Hematopoietic multipotent progenitor cell treated with erythropoietin and hydrocortisone succinate and interleukin-3 and kit ligand, for 6 days (in vitro differentiated cells): ENCODE measurements at places on chromosomes 12 and 14.

DNA sequence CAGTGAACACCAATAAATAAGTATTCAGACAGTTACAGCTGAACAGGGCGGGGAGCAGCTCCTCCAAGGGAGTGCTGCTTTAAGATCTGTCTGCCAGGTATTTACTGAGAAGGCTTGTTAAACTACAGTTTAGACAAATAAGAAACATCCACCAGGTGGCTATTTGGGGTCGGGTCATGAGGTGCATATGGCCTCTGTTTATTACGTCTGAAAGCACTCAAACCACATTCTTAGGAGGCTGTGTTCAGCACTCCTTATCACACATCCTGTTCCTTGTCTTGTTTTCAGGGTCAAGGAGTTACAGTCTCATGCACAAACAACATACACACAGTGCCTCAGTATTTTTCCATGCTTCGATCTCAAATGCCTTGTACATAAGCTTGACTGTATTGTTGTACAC is 78.8 kb downstream of the KCNMB4 start:
- no peak for DNase-seq

GRCh38 chr12:49893753-49894750 is 9.6 kb downstream of the FAIM2 start:
- DNase-seq: no peak

DNA sequence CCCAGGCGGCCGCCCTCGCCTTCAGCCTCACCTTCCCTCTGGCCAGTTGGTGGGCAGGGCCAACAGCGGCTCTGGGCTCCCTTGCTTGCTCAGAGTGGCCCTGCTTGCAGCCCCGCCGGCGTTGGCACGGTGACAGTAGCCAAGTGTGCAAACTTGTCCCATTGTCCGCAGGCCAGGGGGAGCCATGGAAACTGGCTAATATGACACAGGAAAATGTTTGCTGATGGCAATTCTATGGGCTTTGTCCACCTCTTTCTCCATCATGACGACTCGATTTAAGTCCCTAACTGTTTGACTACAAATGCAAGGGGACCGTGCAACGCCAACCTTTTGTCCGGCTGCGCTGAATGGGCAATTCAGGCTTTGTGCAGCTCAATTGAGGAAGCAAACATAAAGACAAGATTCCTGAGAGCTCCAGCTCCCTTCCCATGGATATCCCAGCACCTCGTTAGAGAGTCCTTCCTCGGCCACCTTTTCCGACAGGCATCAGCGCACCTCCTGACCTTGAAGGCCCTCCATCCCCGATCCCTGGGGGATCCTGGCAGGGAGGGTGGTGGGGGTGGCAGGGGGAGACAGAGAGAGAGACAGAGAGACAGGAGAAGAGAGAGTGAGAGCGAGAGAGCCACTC is 785 bp upstream of the FAM181A start:
- no peak for DNase-seq

GRCh38 chr12:449203-449602 is 10.5 kb upstream of the B4GALNT3 start:
- no peak for DNase-seq
